NCI-H748 treated with DMSO at 0.1 percent for 48 hours (cell line): ENCODE measurements at places on chromosomes 4 and X.

- DNase-seq: no peak
These were observed 116.6 kb upstream of the FRMPD4 start for GRCh38 chrX:12021698-12022097.

DNA sequence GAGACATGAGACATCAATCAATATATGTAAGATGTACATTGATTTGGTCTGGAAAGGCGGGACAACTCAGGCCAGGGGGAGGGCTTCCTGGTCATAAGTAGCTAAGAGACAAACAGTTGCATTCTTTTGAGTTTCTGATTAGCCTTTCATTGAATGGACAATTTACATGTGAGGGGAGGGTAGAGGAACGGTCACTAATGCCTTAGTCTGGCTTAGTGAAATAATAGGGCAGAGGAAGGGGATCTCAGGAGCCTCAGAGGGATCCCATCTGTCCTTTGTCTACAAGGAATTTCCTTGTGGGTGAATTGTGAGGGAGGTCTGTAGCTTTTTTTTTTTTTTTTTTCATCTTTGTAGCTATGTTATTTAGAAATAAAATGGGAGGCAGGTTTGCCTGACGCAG lies 88.3 kb downstream of the GK start:
- no peak for DNase-seq

DNA sequence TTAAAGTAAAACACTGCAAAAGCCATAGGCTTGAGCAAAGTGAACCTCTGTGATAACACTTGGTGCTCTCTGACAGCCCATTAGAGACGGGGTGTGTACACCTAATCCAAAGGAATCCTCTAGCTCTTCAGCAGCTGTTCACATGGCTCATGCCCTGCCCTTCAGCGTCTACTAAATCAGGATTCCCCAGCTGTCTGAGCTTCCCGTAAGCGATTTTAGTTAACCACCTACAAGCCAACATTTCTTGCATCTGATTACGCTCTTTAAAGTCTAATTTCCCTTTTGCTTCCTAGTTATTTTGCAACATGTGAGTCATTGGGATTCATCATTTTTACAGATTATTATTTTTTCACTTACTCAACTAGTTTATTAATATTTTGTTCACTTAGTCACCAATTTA lies 6.5 kb downstream of the DMD start:
- DNase-seq: no peak

DNA sequence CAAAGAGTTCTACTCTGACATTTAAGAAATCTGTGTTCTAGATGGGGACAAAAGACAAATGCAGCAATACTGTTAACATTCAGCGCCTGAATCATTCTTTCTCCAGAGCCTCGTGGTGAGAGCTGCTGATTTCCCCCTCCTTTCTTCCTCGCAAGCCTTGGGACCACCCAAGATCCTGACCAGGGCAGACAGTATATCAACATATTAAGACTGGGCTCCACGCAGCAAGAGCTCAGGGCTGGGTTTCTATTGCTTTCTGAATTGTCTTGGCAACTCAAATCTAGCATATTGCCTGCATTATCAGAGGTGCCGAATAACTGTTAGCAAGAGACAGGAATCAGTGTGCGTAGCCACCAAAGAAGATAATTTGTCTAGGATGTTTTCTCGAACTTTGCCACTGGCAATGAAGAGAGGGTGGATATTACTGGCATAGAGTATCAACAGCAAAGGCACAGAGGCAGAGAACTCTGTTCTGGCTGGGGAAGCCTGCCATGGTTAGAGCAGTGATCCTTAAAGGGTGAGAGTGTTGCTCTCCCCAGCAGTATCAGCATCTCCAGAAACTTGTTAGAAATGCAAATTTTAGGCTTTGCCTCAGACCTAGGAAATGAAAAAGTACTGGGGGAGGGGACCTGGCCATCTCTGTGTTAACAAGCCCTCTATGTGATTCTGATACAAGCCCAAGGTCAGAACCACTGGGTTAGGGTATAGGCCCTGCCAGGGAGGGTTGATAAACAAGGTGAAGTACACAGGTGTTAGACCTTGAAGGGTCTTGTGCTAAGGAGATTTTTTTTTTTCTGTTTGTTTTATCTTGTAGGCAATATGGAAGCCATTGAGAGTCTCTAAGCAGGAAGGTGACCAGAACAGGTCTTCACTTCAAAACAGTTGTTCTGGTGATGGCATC lies 46.2 kb upstream of the MID1IP1 start:
- no peak for DNase-seq

- no peak for DNase-seq
These were observed 219.8 kb upstream of the FAT1 start for GRCh38 chr4:186943411-186943810.

- DNase-seq: no peak
These were observed 411.8 kb upstream of the PCDH10 start for GRCh38 chr4:132737344-132737743.

GRCh38 chr4:110480031-110480549 lies 4.1 kb downstream of the ENPEP start:
- DNase-seq: no peak

- no peak for DNase-seq
These were observed 343.4 kb downstream of the PPP1R2C start for GRCh38 chrX:42434458-42435166.

DNA sequence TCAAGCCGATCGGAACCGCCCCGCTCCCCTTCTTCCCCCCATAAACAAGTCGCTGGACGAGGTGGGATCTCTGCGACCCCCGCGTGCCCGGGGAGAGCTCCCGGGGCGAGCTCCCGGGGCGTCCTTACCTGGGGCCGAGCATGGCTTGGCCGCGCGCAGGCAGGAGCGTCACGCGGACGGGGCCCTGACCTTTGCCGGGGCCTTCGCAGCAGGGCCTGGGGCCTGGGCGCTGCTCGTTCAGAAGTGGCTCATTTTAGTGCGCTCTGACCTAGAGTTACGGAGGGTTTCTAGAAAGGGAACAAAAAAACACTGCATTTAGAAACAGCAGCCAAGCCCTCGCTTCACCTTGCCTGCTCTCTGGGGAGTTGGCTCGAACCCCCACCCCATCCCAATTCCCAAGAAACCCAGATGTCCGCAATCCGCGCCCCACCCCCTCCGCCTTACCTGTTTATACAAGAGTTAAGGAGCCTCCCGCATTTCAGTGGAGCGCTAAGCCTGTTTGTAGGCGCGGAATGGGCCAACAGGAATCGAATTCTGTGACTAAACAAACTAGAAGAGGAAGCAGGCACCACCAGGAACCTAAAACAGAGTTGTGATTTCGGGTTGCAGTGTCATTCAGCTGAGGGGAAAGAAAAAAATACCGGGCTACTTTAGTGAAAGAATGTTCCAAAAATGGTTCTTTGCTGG lies 814 bp upstream of the RBM47 start:
- no peak for DNase-seq

DNA sequence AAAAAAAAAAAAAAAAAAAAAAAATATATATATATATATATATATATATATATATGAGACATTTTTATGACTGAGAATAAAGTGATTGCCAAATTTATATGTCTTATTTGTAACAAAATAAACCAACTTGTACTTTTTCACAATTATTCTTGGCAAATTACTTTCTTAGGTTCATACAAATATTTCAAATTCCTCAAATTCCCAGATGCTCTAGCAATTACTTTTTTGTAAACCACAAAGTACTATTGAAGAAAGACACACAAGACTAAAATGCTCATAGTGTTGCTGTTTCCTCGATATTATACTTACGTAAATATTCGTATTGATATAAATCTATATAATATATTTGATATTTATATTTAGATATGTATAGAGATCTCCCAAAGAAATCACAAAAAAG lies 390.0 kb downstream of the FAT4 start:
- DNase-seq: no peak

GRCh38 chr4:109559625-109559982 lies 442 bp upstream of the MCUB start:
- no peak for DNase-seq

- no peak for DNase-seq
These were observed 315.7 kb downstream of the FBXW7 start for GRCh38 chr4:152220201-152220666.

GRCh38 chr4:87920478-87920877 lies 55.0 kb upstream of the SPP1 start:
- DNase-seq: no peak

DNA sequence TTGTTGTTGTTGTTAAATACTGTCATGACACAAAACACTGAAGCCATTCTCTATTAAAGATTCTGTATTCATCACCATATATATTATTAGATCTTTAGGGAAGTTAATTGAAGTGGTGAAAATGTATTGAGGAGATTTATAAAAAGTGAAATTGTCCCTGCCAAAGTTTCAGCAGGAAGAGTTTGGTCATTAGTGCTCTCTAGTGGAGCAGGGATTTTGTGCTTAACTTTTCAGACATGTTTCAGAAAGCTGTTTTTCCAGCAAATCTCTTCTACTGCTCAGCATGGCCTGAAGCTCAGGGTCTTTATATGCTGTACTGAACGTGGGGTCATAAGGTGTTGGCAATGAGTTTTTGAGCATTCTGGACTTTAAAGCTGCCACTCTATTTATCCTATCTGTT lies 36.7 kb upstream of the CXXC4 start:
- no peak for DNase-seq
